IPS DF 6.9 (cell line): ENCODE measurements at places on chromosomes 2 and 18.

DNA sequence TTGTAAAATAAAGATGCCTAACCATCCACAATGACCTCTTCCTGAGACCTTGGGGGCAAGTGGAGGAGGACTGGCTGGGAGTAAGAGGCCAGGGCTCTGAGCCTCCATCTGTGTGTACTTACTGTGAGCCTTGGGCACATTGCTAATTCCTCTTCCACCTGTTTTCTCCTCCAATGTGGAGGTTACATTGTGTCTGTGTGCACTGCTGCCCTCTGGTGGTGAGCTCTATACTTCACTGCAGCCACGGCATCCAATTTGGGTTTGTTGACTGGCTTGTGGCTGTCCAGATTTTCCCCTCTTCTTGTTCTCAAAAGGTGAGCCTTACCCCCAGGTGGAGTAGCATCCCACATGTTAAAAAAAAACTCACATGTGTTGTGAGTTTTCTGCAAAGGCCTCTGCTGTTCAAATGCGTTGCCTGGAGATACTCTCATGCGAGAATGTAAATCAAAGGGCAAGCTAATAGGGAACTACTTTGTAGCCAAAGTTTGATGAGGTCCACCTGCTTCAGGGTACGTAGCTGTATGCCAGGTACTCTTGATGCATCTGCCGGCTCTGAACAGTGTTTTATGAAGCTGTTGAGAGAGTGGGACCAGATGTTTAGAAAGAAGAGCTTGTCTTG is 80.8 kb downstream of the APOB start:
- DNase-seq: peak; percentile 61

- DNase-seq: no peak
Measured at GRCh38 chr2:112730216-112730615, 9.4 kb downstream of the NT5DC4 start.

GRCh38 chr18:63145851-63146555 is 173.6 kb downstream of the BCL2 start:
- no peak for DNase-seq

DNA sequence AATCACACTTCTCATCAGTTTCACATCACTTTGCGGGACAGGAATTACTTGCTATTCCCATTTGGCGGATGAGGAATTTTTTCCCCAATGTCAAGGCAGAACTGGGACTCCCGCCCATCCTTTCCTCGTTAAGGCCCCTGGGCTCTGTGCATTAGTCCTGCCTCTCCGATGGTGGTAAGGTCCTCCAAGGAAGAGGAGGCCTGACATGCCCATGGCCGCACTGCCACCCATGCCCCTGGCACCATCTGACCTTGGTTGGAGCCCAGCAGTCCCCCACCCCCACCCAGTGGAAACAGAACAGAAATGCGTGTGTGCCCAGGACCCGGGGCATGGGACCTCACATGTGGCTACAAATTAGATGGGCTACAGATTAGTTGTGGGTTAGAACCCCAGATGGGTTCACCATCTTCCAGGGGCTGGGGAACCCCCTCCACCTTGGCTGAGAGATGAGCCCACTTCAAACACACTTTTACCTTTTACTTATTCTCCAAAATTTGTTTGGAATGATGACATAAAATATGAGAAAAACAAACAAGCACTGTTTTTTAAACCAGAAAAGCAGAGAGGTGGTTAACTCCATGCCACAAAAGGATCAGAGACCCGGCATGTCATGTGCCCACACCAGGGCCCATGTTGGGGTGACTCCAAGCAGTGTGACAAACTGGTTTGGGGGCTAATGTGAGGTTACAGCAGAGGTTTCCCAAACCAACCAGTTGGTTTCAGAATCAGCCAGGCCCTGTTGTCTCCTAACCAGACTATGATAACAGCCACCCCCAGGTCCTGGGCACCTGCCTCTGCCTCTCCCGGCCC is 11.0 kb upstream of the DUSP2 start:
- DNase-seq: no peak

DNA sequence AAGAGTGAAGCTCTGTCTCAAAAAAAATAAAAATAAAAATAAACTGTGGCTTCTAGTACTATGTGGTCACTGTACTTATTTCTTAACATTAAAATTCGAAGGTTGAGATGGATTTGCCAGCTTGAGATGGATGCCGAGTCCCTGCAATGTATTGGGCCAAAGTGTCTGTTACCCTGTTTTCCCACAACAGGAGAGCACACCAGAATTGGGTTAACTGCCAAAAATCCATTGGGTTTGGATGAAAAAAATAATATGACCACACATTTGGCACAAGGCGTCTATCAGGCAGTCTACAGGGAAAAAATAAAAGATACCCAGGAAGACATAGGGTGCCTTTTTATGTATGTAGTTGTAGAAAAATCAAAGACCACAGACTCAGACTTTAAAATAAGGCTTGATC is 19.2 kb upstream of the MAPRE3 start:
- no peak for DNase-seq

DNA sequence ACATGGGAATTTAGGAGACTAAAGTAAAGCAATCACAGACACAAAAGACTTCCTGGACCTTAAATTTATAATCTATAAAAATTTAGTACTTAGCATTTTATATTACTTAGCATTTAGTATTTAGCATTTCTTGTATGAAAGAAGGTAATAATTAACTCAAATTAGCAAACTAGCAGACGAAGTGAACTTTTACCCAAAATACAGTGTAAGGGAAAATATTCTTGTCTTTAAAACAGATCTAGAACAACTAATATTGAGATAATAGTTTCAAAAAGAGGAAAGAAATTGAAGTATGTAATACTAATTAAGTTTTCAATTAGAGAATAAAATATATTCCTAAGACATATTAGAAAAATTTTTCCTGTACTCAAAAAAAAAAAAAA is 134.5 kb upstream of the ZNF804A start:
- DNase-seq: no peak

DNA sequence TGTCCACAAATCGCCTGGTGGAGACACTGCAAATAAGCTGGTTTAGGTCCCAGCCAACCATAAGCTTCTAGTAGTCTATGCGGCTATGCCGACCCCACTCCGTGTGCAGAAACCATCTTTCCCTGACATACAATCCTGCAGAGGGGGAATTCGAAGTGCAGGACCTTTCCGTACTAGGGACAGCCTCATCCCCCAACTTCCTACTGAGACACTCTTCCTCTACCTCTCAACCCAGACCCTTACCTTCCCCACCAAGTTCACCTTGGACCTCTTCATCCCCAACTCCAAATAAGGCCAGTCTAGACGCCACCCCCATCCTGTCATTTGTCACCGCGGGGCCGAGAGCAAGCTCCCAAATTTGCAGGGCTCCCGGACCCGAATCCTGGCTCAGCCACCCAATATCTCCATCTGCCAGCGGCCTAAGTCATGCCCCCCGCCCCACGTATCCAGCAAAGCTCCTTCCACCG is 496 bp downstream of the SUCLG1 start:
- DNase-seq: no peak

DNA sequence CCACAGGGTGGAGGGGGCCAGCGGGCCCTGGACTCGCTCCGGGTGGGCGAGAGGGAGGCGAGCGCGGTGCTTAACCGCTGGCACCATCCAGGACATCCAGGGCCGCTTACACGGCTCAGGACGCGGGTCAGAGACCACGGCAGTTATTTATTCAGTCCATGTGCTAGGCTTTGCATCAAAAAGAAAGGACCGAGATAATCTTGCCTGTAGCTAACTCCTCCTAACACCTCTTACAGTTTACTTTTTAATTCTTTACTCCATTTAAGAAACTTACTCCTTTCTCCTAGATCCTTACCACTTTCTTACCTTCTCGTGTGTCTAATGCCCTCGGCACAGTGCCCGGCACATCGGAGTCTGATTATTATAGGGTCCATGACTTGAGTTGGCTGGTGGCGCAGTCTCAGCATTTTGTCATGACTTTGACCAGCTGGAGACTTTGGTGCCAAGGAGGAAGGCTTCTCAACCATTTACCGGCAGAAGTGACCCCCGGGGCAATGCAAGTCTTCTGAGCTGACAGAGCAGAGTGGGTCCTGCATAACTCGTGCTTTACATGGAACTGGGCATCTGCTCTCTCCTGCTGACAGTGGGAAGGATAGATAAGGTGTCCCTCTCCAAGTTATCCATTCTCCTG is 503 bp downstream of the ANXA4 start:
- no peak for DNase-seq

GRCh38 chr2:64793701-64794100 is 140.0 kb upstream of the SERTAD2 start:
- DNase-seq: no peak

GRCh38 chr2:169860149-169860548 is 32.9 kb downstream of the UBR3 start:
- no peak for DNase-seq

GRCh38 chr2:28663359-28663758 is 88.3 kb upstream of the PPP1CB start:
- no peak for DNase-seq

- DNase-seq: no peak
Measured at GRCh38 chr2:10335046-10335840, 32.5 kb downstream of the HPCAL1 start.

DNA sequence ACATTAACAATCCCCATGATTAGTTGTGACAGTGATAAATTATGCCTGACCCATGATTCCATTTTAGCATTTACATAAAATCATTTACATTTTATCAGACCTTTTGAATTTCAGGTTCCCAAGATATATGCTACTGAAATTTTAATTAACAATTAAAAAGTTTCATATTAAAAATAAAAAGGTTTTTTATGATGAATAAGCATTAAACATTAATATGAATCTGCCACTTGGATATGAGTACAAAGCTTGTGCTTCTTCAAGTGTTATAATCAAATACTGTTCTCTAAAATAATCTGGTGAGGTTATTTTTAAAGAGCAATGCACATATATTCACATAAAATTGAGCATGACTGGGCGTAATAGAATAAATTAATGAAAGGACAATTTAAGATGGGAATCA is 1218.0 kb downstream of the CNTNAP5 start:
- no peak for DNase-seq

DNA sequence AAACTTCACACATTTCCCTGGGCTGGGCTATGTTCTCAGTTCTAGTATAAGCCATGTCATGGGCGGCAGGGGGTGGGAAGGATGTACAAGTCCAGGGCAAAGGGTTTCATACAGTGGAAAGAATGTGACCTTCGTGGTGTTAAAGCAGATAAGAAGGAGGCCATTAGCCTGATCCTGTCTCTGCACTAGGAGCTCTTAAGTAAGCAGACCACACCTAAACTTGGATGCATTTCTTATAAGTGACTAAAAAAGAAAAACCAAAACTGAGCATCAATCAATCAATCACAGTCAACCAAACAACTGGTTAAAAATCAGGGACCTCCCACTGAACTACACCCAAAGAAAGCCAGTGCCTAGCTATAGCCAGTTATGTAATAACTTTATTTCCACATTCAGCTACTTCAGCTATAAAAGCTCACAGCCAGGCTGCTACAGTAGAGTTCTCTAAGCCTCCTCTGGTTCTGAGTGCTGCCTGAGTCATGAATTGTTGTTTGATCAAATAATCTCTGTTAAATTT is 46.8 kb upstream of the RIOK3 start:
- DNase-seq: no peak

DNA sequence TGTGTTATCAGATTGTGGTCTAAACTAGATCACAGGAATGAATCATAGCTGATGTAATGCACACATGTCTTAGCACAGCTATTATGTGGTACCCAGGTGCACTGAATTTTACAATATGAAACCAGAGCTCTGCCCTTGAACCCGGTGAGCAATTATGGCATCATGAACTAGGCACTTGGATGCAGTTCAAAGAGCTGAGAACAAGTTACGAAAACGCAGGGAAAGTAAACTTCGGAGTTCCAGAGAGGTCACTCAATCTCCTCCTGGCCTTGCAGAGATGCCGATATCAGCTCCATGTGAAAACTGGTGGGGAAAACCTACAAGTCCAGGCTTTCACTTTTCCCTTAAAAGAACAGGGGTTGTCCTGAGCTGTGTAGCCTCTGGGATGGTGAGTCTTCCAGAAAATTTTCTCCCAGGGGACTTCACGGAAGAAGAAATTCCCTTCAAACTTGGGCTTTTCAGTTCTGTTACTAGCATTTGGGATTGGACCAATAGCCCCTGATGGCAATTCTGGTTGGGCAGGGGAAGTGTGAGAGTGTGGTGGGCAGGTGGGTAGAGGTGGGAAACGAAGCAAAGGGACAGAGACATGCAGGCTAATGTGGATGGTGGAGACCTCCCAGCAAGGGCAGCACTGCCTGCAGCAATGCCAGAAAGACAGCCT is 71.1 kb upstream of the SH3BP4 start:
- DNase-seq: no peak

- DNase-seq: no peak
Measured at GRCh38 chr2:6641956-6642355, 223.8 kb downstream of the CMPK2 start.

DNA sequence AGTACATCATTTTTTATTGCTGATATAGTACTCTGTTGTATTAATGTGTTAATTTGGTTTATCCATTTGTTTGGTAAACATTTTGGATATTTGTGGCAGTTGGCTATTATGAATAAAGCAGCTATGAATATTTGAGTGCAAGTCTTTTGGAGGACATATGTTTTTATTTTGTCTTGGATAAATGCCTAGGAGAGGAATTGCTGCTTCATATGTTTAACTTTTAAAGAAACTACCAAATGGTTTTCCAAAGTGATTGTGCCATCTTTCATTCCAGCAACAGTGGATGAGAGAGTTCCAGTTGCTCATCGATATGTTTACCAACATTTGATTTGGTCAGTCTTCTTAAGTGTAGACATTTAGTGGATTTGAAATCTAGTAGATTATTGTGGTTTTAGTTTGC is 51.8 kb downstream of the MERTK start:
- no peak for DNase-seq

DNA sequence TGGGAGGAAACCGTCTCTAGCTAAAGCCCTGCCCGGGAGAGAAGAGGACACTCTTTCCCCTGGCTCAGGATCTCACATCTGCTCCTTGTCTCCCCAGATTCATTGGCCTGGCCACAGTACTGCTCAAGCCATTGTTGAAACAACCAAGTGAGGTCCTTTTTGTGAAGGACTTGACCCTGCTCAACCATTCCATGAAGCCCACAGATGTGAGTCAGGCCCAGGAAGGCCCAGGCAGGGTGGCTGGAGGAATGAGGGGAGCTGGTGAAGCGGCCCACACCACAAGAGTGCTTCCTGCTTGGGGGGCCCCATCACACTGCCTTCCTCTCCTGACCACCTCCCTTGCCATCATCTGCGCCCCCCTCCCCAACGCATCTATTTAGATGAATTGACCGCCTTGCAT is 5.1 kb downstream of the FER1L5 start:
- no peak for DNase-seq

GRCh38 chr2:70525032-70525431 is 28.6 kb downstream of the TGFA start:
- no peak for DNase-seq
